Aorta (tissue), 5 donors: ENCODE measurements at places on chromosomes 5 and 9.
A peak's percentile ranks its signal among the peaks of the same experiment; 100 is the strongest.

- DNase-seq = no peak
- no peak overlapping the region for H3K4me3 ChIP-seq
- no peak overlapping the region for H3K27ac ChIP-seq
Measured at GRCh38 chr9:88291056-88291455, 97.2 kb upstream of the SPIN1 start.

DNA sequence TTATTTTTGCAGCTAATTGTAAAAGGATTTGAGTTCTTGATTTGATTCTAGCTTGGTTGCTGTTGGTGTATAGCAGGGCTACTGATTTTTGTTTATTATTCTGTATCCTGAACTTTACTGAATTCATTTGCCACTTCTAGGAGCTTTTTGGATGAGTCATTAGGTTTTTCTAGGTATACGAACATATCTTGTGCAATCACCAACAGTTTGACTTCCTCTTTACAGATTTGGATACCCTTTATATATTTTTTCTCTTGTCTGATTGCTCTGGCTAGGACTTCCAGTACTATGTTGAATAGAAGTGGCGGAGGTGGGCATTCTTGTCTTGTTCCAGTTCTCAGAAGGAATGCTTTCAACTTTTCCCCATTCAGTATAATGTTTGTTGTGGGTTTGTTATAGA is 210.8 kb downstream of the FGF10 start:
- no peaks in the 10 kb centered on the region for H3K36me3 ChIP-seq
- no peak for DNase-seq
- H3K27me3 ChIP-seq = no peaks in the 10 kb centered on the region

DNA sequence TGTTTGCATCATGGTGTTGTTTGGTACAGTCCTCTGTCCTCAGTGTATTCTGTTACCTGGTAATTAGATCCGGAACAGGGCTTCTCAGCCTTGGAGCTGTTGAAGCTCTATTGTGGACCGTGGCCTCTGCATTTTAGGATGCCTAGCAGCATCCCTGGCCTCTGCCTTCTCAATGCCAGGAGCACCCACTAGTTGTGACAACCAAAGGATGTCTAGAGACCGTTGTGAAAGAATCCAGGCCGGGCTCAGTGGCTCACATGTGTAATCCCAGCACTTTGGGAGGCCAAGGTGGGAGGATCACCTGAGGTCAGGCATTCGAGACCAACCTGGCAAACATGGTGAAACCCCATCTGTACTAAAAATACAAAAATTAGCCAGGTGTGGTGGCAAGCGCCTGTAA is 159.6 kb downstream of the CACNA1B start:
- no peak overlapping the region for H3K4me3 ChIP-seq
- no peaks in the 10 kb centered on the region for H3K27me3 ChIP-seq
- H3K4me1 ChIP-seq = no peaks in the 10 kb centered on the region
- H3K27ac ChIP-seq = no peak overlapping the region

- no peaks in the 10 kb centered on the region for H3K4me1 ChIP-seq
- H3K27ac ChIP-seq = no peak overlapping the region
- no peak overlapping the region for H3K4me3 ChIP-seq
- DNase-seq = no peak
Measured at GRCh38 chr5:143436871-143437270, 33.4 kb upstream of the NR3C1 start.

GRCh38 chr5:96933764-96934707 is 1.8 kb upstream of the LNPEP start:
- H3K27ac ChIP-seq = peak overlapping the region; percentile 57
- no peaks in the 10 kb centered on the region for H3K27me3 ChIP-seq
- DNase-seq = no peak
- peak overlapping the region; percentile 73 for H3K4me3 ChIP-seq
- no peaks in the 10 kb centered on the region for H3K4me1 ChIP-seq

- peak; percentile 40 for DNase-seq
- H3K27ac ChIP-seq = no peak overlapping the region
- no peak overlapping the region for H3K4me3 ChIP-seq
- H3K27me3 ChIP-seq = no peaks in the 10 kb centered on the region
- H3K4me1 ChIP-seq = no peaks in the 10 kb centered on the region
Measured at GRCh38 chr5:959581-960531, 48.7 kb upstream of the NKD2 start.

DNA sequence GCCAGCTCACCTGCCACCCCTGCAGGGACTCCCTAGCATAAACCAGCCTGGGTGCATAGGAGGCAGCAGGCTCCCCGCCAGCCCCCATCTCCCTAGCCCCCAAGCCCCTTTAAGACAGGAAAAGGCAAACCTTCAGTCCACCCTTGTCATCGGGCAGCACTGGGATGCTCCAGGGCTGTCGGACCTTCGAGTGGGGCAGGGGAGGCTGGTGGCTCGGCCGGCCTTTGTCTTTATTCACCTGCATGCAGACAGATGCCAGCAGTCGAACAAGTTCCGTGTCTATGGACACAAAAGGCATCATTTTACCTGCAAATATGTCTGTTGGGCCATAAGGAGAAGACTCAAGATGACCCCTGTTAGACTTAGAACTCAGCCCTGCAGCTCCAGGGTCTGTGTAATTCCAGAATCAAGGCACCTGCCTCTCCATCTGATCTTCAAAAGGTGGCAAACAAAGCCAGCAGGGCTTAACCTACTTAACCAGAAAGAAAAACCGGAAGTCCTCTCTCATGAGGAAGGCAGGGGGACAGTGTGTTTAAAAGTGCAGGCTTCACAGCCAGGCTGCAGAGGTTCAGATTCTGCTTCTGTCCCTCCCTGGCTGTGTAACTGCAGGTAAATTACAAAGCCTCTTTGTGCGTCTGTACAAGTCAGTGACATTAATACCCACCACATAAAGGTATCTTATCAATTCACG is 16.2 kb downstream of the ANKS6 start:
- H3K36me3 ChIP-seq = peaks cover 5% of the 10 kb centered on the region
- no peak overlapping the region for H3K27ac ChIP-seq
- H3K27me3 ChIP-seq = no peaks in the 10 kb centered on the region
- H3K4me3 ChIP-seq = no peak overlapping the region
- H3K4me1 ChIP-seq = no peaks in the 10 kb centered on the region

DNA sequence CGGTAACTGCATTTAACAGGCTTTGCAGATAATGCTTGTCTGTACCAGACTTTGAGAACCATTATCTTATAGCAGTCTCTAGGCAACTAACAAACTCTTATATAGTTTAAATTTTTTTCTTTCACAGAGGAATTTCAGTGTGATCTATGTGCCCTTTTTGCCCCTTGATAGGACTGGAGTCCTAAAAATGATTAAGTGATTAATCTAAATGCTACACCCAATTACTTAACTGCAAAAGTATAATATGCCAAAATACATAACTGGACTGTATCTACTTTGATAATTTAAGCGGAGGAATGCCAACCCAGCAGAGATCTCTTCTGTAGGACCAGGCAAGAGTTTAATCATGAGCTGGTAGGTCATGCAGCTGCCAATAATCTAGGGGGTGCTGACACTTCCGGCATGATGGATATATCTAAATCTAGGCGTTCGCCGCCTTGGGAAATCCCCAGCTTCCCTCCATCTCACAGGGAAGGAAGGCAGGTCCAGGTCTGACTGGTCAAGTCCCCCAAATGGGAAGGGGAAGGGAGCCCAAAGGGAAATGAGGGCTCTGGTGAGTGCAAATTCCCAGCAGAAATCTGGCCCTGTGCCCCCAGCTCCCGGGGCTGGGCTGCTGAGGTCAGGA is 205.6 kb downstream of the GAPVD1 start:
- peaks cover 2% of the 10 kb centered on the region for H3K36me3 ChIP-seq
- H3K27ac ChIP-seq = no peak overlapping the region
- no peak for DNase-seq
- H3K4me1 ChIP-seq = peaks cover 3% of the 10 kb centered on the region
- H3K4me3 ChIP-seq = no peak overlapping the region

DNA sequence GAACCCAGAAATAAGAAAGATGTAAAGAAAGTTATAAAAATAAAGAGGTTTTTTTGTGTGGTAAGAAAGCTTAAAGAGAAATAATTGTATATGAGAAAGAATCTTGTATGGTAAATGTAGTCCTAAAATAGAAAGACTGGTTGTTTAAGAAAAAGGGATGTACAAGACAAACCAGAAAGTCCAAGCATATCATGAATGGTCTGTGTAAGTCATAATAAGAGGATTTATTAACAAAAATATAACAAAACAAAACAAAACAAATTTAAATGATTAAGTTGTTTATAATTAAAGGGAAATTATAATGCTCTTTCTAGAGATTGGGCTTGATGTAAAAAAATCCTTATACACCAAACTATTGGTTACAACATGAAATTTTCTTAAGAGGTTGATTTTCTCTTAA is 590.4 kb upstream of the PTGER4 start:
- H3K27me3 ChIP-seq = no peaks in the 10 kb centered on the region
- H3K36me3 ChIP-seq = no peaks in the 10 kb centered on the region
- DNase-seq = no peak
- H3K4me1 ChIP-seq = no peaks in the 10 kb centered on the region

GRCh38 chr9:16309082-16309468 is 561.4 kb downstream of the BNC2 start:
- H3K4me3 ChIP-seq = no peak overlapping the region
- H3K27ac ChIP-seq = no peak overlapping the region
- H3K27me3 ChIP-seq = no peaks in the 10 kb centered on the region
- H3K36me3 ChIP-seq = no peaks in the 10 kb centered on the region
- DNase-seq = no peak

- no peaks in the 10 kb centered on the region for H3K4me1 ChIP-seq
- no peak overlapping the region for H3K4me3 ChIP-seq
- H3K36me3 ChIP-seq = no peaks in the 10 kb centered on the region
- H3K27ac ChIP-seq = no peak overlapping the region
- no peaks in the 10 kb centered on the region for H3K27me3 ChIP-seq
Measured at GRCh38 chr9:136367296-136368145, 4.0 kb upstream of the DNLZ start.

DNA sequence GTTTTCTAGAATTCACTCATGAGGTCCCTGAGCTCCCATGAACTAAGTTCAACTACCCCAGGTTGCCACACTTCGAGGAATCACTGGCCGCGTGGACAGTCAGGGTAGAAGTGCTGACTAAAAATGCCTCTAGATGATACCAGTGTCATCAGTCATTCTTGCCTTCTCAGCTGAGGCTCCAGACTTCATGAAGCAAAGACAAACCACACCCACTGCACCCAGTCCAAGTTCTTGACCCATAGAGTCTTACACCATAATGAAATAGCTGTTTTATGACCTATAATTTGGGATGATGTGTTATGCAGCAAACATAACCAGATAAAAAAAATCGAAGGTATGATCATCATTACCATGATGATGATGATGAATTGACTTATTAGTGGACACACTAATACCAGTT is 632.9 kb upstream of the TLE4 start:
- no peaks in the 10 kb centered on the region for H3K27me3 ChIP-seq
- H3K4me3 ChIP-seq = no peak overlapping the region
- H3K27ac ChIP-seq = no peak overlapping the region
- H3K36me3 ChIP-seq = no peaks in the 10 kb centered on the region

GRCh38 chr9:135224921-135225541 is 137.6 kb downstream of the OLFM1 start:
- no peaks in the 10 kb centered on the region for H3K36me3 ChIP-seq
- no peak overlapping the region for H3K4me3 ChIP-seq
- H3K27ac ChIP-seq = no peak overlapping the region
- no peaks in the 10 kb centered on the region for H3K4me1 ChIP-seq
- H3K27me3 ChIP-seq = no peaks in the 10 kb centered on the region

GRCh38 chr5:7087719-7088297 is 308.1 kb upstream of the ADCY2 start:
- H3K27ac ChIP-seq = no peak overlapping the region
- no peaks in the 10 kb centered on the region for H3K36me3 ChIP-seq
- no peaks in the 10 kb centered on the region for H3K4me1 ChIP-seq
- H3K4me3 ChIP-seq = no peak overlapping the region
- H3K27me3 ChIP-seq = no peaks in the 10 kb centered on the region

GRCh38 chr5:137470111-137470920 is 28.8 kb downstream of the SPOCK1 start:
- peak; percentile 53 for DNase-seq
- H3K4me3 ChIP-seq = no peak overlapping the region
- no peaks in the 10 kb centered on the region for H3K27me3 ChIP-seq
- no peaks in the 10 kb centered on the region for H3K4me1 ChIP-seq
- H3K27ac ChIP-seq = no peak overlapping the region
